NCI-H1436 treated with DMSO at 0.1 percent for 48 hours (cell line): ENCODE measurements at places on chromosomes 13 and 19.

- DNase-seq = no peak
Observed at GRCh38 chr13:98483601-98484288, 93.2 kb downstream of the STK24 start.

DNA sequence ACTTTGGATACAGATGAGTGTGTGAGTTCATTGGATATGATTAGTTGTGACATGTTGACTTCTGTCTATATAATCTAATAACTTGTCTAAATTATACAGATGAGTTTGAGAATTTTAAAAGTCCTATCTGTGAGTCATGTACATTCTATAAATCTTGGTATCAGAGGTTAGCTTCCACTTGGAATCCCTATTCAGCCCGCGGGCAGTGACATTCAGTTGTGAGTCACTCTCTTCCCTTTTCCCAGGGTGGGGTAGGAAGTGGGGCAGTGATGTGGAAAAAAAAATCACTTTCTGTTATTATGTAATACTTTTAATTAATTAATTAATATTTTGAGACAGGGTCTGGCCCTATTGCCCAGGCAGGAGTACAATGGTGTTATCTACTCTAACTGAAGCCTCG lies 33.0 kb upstream of the ZNF808 start:
- no peak for DNase-seq

GRCh38 chr13:109868578-109869311 lies 82.4 kb upstream of the IRS2 start:
- DNase-seq = no peak

- DNase-seq = no peak
Observed at GRCh38 chr19:38778733-38779132, 5.4 kb upstream of the LGALS7 start.

- DNase-seq = no peak
Observed at GRCh38 chr19:14061751-14062557, at the start of gene PALM3. Gene PALM3 (minus strand): TSS chr19:14062076. CDS start chr19:14061980, 96 bp downstream.

GRCh38 chr19:10812902-10813404 lies 23.1 kb downstream of the TMED1 start:
- DNase-seq = no peak

DNA sequence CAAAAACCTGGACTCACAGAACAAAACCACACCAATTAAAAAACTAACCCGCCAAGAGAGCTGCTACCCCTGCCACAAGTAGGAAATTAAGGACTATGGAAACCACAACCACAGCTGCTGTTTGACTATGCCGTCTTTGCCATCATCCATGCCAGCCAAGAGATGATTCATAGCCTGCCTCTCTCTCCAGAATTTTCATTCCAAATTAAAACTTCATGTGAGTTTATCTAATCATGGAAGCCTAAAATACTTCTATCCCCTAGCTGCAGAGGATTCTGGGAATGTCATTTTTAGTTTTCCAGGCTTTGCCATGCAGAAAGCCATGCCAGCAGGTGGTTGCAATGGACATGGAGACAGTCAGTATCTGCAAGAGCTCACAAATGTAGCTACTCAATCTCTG lies 27.6 kb upstream of the GTF2F2 start:
- no peak for DNase-seq

DNA sequence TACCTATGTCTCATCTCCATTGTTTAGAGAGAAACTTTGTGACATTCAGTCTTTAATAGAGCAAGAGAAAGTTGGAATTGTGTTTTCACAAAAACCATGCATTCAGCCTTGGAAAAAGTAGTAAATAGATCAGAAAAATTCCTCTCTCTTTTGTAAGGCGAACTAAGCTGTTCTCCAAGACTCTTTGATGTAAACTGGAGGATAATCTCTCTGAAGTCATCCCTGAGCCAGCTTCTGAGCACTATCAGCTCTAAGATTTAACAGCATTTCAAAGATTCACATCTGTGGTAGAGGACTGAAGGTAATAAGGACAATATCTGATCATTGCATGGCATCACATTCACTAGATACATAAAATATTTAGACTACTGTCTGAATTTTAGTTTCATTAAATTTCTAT lies 904.6 kb upstream of the ATXN8OS start:
- no peak for DNase-seq

- no peak for DNase-seq
Observed at GRCh38 chr13:50678464-50679162, 164.9 kb downstream of the DLEU7 start.

DNA sequence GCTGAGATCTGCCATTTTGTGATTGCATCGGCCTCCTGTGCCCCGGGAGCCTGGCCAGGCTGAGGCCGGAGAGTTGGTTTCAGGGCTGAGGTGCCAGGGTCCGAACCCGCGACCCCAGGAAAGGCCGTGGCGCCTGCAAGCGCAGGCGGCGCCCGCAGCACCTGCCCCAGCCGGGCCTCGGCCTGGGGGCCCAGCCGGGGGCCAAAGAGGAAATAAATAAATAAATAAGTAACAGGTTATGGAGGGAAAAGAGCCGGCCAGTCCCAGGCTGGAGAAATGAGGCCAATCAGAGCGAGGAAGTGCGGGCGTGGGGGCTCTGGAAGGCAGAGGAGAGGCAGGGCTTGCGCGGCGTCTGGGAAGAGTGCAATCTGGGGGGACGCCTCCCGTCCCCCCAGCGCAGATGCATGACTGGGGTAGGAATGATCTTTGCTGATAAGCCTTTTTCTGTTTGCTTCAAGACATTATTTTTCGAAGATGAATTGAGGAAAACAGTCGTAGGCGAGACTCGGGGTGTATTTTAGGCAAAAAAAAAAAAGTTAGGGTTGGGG lies 145.6 kb upstream of the ZNF536 start:
- no peak for DNase-seq

DNA sequence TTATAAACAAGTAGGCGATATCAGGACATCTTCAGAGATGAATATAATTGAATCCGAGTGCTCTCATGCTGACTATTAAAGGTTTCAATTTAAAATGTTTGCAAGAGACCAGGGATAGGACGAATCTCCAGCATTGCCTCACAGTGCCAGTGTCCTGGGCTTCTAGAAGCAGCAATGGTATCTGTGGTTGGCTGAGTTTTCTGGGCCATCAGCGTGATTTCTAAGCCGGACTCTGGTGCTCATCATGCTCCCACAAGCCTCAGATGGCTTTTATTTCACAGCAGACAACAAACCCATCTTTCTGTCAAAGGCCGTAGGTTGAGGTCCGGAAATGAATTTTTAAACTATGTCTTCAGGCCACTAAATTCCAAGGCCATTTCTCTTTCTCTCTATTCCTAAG lies 187.7 kb downstream of the FOXO1 start:
- DNase-seq = no peak

DNA sequence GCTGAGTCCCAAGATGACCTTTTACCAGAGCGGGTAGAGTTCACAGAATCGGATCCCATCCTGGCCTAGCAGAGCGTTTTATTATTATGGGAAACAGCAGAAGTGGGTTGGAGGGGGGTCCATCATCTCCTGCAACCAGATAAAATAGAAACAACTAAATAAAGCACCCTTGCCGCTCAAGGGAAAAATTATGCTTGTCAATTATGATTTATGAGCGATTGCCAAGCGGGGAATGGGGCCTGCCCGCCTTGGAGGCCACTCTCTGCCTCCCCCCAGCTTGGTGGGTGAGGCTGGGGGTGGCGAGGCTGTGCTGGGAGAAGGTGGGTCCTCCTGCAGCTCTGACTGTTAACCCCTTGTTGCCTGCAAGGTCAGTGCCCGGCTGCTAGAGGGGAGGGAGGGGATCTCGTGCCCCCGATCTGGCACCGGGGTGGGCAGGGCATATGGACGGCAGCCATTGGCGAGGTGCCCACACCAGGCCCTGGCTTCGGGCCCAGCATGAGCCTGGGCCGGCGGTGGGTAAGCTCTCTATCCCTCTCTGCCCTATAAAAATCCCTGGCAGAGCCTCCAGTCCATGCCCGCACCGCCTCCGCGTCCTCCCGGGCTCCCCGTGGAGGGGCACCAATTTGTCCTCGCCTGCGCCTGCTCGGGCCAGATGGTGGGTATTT lies 129.1 kb downstream of the URI1 start:
- no peak for DNase-seq

DNA sequence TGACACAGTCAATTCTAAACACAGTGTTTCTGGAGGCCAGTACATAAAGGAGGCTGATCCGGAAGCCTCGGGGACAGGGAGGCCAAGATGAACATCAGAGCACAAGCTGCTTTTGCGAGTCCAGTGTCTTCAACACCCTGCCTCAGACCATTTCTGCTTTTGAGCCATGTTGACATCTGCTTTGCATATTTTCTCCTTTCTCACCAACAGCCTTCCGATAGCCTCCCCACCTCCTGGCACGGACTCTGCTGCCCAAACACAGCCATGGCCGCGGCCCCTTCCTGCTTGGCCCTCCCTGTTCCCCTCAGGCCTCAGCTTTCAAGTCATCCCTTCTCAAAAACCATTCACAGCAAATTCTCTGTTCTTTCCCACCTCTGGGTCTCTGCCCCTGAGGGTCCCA lies 3.6 kb downstream of the LRRC25 start:
- DNase-seq = no peak
